Fibroblast of the aortic adventitia (primary cell): ENCODE measurements at places on chromosomes 7 and 10. TPM values are rescaled to one million over a fixed set of nuclear protein-coding genes. Genes with fewer than 3 reads are reported as not detected.

Gene GIMAP7
- not detected in 2 replicates for total RNA-seq

Gene ASB10
- total RNA-seq, result not detected in 2 replicates

Gene KIAA1217
- 3.6 and 12.5 TPM in 2 replicates for total RNA-seq

Gene SPAM1
- total RNA-seq, result not detected in 2 replicates

Gene ADCY1
- 0.25 and 0.72 TPM in 2 replicates for total RNA-seq

Gene AOAH
- total RNA-seq, result 0.74 TPM in 1 of 2 replicates, not detected in the other

Gene CYP2C8
- not detected in 2 replicates for total RNA-seq

Gene IKZF1
- total RNA-seq, result not detected in 2 replicates

Gene NPC1L1
- under 0.01 TPM in 1 of 2 replicates, not detected in the other for total RNA-seq

Gene EN2
- under 0.01 TPM in 1 of 2 replicates, not detected in the other for total RNA-seq

Gene CDC14C
- not detected in 2 replicates for total RNA-seq

Gene ACBD7
- total RNA-seq, result 0.99 TPM in 1 of 2 replicates, not detected in the other

Gene EGR2
- 0.90 TPM in 1 of 2 replicates, not detected in the other for total RNA-seq

Gene PLOD3
- 31.3 and 45.5 TPM in 2 replicates for total RNA-seq

Gene CRYGN
- total RNA-seq, result 0.09 and 0.16 TPM in 2 replicates

Gene TAF3
- total RNA-seq, result 3.9 and 6.5 TPM in 2 replicates

Gene LIPM
- 0.82 TPM in 1 of 2 replicates, not detected in the other for total RNA-seq

Gene EPO
- not detected in 2 replicates for total RNA-seq
